Stimulated activated CD8-positive, alpha-beta memory T cell treated with anti-CD3 and anti-CD28 coated beads, Interleukin-12 subunit alpha, Interleukin-12 subunit beta, amount 100 ng/mL, for 1 hour (primary cell): ENCODE measurements at places on chromosomes 6 and 20.
A peak's percentile ranks its signal among the peaks of the same experiment; 100 is the strongest.

DNA sequence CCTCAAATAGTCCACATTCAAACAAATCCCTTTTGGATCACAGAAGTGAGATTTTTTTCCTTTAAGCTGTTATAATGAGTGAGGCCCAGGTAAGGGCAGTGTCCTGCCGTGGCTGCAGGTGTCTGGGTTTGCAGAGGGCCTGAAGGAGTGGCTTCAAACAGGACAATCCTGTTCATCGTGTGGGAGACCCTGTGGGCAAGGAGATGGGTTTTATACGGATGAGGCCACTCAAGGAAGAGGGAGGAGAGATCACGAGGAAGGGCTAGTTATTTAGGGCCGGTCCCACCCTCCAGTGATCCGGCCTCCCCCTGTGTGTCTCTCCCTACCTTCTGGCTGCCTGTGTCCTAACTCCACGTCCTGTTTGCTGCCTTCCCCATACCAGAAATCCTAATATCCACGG, 33.8 kb downstream of the PPP1R14C start:
- DNase-seq, result no peak

GRCh38 chr6:25635886-25636317, 16.1 kb upstream of the SCGN start:
- no peak for DNase-seq

DNA sequence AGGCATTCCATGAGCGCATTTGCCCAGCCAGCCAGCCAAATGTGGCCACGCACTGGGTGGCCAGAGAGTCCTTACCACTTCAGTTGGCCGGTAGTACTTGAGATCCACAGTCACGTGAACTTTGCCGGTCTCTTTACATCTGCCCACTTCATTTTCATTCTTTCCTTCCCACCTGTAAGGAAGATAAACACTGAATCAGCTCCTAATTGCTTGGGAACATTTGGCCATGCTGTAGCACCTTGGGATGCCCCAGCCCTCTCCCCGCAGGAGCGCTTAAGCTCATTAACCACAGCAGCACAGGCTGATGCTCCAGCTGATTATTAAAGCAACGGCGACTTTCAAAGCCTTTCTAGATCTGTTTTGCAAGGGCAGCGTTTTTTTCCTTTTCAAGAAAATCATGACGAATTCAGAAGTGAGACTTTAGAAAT, 116.6 kb downstream of the FOXC1 start:
- DNase-seq, result no peak

- no peak for DNase-seq
These were observed 259.1 kb downstream of the ARID1B start for GRCh38 chr6:157036245-157036711.

- no peak for DNase-seq
These were observed 29.9 kb upstream of the PNRC1 start for GRCh38 chr6:89050697-89051096.

DNA sequence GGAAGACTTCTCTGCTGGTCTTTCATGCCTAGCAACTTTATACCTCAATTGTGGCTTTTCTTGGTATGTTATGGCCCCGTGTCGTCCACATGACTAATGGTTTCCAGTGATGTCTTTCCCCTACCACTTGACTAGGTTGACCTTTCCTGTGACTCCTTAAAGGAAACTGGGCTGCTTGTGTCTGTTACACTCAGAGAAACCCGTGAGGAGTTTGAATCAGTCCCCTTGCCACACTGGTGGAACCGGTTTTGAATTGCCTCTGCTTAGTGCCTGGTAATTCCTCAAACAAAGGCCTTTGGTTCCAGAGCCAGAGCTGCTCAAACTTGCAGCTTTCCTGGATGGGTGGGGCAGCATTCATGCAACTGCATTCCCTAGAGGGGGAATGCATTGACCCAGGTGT, 21.9 kb downstream of the ECT2L start:
- no peak for DNase-seq

GRCh38 chr6:3879194-3879952, 30.2 kb downstream of the FAM50B start:
- no peak for DNase-seq

DNA sequence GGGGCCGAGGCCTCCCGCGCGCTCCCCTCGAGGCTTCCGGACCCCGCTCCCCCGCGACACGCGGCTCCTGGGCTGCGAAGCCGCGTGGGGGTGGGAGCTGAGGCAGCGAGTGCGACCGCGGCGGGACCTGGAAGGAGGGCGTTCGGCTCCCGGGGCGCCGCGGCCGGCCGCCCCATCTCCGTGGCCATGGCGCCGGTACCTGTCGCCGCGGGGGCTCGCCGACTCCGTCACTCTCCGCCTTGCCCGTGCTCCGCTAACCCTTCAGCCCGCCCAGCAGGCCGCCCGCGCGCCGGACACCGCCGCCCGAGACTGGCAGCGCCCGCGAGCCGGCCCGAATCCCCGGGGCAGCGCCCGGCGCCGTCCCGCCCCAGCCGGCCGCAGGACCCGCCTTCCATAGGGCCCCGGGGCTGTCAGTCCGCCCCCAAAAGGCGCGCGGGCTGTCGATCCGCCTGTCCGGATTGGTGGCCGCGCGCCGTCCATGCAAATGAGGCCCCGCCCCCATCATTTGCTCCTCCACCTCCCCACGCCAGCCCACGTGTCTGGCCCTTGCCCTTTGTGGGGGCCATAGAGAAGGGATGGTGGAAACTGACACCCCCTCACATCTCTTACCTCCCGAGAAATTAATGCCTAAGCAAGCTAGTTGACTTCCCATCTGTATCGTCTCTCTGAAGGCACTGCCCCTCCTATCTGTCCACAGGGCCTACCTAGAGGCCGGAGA, at the start of gene FKBP5:
TSS of gene FKBP5 (minus strand) at position 311 of the 718 bp plus-strand sequence. CDS start 46,091 bp downstream, outside the sequence.
- peak; percentile 80 for DNase-seq

DNA sequence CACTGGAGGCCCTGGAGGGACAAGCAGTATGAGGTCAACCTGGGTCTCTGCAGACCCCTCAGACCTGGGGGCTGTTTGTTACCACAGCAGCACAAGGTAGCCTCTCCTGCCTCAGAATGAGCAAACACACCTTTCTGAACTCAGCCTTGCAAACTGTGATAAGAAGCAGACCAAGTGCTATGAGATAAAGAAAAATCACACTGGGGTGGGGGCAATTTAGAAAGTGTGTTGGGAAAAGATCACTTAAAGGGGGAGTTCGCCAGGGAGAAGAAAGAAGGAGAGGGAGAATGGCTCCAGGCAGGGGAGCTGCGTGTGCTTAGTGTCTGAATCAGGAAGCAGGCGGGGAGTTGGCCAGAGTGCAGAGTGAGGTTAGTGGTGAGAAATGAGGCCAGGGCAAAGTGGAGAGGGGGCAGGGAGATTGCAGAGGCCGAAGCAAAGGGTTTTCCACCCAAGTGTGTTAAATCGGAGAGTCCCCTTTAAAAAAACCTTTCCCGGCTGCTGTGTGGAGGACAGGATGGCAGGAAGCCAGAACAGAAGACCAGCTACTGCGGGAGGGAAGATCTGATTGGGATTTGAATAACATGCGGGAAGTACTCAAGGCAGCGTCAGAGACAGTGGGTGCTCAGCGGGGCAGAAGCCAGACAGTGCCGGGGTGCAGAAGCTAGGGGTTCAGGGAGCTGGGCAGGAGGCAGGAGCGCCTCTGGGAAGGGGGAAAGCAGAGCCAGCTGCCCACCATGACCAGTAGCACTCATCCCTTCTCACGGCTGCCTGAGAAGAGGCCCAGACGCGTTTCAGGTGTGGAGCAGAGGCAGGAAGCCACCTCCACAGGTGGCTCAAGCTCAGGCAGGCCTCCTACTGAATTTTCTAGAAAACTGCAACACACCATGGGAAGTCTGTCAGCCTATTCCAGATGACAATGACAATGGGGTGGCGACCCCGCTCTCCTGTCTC, 9.0 kb downstream of the ADA start:
- DNase-seq, result no peak

DNA sequence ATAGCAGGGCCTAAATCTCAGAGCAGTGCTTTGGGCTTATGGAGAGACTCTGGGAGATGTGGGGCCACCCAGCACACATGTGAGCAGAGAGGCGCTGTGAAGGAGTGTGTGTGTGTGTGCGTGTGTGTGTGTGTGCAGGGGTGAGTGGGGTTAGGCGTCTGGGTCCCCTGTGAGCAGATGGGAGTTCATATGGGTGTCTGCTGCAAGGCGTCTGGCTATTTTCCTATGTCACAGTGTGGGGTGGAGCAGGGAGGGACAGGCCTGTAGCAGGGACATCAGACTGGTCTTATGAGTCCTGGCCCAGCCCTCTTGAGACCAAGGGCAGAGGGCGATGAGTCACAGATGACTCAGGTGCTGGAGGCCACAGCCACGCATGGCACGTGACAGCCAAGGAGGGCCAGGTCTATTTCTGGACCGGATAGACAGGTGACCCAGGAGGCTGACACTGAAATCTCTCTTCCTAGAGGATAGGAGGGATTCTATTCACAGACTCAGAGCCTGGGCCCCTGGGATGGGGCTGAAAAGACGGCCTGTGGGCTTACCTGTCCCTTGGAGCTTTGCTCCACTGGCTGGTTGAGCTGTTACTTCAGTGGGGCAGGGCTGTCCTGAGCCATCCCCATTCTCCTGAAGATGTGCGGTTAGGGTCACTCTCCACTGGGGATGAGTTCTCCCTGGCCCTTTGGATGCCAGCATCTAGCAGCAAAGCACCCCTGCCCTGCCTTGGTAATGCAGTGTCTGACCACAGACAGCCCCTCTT, 28.9 kb downstream of the VEGFA start:
- no peak for DNase-seq
